ENCODE measurements at places on chromosomes 7 and 10.

DNA sequence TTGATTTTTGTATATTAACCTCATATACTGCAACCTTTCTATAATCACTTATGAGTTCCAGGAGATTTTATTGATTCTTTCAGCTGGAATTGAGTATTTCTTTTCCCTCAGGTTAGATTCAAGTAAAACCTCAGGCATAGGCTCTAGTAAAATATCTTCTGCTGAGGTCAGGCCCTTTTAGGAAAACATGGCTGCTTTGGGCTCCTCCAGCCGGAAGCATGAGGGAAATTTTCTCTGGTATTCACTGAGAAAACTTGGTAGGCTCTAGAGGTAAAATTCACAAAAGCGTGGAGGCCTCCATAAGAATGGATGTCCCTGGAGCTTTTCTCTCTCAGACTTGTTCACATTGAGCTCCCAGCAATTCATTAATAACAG, 56.7 kb downstream of the AKR1E2 start:
- no peak for DNase-seq

DNA sequence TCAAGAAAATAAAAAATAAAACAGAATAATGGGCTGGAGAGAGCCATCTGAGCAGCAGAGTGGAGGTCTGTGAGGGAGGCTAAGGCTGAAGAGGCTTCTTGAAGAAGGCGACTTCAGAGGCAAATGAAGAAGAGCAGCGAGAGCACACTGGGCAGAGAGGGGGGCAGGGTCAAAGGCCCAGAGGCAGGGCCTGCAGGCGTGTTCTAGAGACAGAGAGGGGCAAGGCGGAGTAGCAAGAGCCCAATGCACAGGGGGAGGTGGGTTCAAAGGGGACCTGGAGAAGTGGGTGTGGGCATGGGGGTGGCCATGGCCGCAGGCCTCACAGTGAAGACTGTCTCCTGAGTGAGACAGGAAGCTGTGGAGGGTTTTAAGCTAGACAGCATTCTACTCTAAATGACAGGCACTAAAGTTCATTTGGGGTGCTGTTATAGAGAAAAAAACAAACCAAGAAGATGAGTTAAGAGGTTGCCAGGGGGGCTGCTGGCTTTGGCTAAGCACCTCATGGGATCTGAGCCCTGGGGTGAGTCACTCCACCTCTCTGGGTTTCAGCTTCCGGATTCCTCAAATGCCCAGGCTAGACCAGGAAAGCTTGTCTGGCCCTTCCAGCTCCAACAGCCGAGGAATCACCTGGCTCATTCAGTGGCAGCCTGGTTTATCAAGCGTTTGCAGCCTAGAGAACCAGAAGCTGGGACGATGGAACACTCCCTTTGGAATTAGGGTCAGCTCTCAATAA, 81.7 kb downstream of the DLG5 start:
- DNase-seq = no peak

- DNase-seq = no peak
Measured at GRCh38 chr7:96211954-96212353, 109.9 kb downstream of the SLC25A13 start.

DNA sequence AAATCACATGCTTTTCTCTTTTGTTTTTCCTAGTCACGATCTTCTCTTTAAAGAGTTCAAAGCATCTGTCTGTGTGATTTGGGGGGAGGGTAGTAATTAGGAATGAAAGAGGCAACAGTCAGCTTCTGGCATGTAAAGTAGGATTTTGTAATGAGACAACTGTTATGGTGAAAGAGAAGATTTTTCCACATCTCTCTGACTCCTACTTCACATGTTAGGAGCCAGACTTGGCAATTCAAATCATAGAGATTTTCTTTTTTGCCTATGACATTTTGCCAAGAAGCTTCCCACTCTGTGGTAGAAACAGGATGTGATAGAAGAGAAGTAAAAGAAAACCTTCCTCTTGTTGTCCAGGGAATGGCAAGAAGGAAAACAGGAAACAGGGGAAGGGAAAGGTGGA, 38.3 kb upstream of the KLHL7 start:
- no peak for DNase-seq

DNA sequence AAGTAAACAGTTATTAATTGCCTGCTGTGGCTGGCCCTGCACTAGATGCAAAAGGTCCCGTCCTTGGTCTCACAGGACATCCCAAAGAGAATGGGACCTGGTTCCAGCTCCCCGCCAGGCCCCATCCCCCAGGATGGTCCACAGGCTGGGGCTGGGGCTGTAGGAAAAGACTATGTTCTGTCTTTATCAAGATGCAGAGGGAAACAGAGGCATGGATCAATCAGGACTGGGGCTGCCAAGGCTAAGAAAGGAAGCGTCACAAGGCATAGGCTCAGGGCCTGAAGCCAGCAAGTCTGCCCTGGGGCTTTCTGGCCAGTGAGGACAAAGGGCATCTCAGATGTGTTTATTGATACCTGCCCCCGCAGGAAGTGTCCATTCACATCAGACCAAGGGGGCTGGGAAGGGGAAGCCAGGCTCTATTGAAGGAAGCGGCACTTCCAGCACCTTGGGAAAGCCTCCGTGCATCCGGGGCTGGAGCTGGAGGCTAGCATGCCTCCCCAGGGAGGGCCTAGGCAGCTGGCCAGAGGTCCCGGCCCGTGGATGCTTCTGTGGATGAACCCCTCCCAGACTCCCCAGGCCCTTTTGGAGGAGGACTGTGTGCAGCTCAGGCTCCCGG, 5.8 kb downstream of the VSIR start:
- no peak for DNase-seq

DNA sequence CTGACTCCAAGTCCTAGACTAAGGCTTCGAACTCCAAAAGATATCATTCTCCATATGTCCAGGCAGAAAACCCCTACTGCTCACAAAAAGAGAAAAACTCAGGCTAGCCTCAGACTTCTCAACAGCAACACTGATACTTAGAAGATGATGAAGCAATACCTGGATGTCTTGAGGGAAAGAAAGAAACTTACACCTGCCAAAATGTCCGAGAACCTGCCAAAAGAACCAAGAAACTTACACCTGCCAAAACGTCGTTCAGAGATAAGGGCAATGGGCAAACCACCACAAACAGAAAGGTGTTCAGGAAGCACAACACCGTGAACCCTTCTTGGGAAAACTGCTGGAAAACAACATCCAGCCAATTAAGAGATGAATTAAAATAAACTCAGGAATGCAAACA, 15.3 kb downstream of the ABLIM1 start:
- DNase-seq = no peak

DNA sequence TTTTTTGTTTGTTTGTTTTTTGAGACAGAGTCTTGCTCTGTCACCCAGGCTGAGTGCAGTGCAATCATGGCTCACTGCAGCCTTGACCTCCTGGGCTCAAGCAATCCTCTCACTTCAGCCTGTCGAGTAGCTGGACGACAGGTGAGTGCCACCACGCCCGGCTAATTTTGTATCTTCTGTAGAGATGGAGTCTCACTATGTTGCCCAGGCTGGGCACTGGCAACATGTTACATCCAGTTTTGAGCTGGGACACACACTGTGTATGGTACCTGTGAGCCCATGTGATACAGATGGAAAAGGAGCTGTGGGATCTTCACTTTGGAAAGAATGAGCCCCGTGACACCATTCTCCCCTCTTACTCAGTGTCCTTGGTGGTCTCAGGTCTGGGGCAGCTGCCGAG, 40.4 kb upstream of the PODXL start:
- DNase-seq = no peak

GRCh38 chr10:88196291-88196690, 332.9 kb downstream of the PTEN start:
- DNase-seq = no peak

GRCh38 chr7:452226-452751, 67.4 kb downstream of the PDGFA start:
- DNase-seq = no peak

GRCh38 chr10:98332623-98333269, 64.8 kb upstream of the LOXL4 start:
- DNase-seq = no peak

GRCh38 chr10:133379152-133379800, at the start of gene PAOX:
Gene PAOX, plus strand, starts transcription at chr10:133379262. Its CDS starts 55 bp downstream, at chr10:133379317.
- no peak for DNase-seq

GRCh38 chr7:142168746-142169145, 57.2 kb downstream of the MGAM2 start:
- DNase-seq = no peak

DNA sequence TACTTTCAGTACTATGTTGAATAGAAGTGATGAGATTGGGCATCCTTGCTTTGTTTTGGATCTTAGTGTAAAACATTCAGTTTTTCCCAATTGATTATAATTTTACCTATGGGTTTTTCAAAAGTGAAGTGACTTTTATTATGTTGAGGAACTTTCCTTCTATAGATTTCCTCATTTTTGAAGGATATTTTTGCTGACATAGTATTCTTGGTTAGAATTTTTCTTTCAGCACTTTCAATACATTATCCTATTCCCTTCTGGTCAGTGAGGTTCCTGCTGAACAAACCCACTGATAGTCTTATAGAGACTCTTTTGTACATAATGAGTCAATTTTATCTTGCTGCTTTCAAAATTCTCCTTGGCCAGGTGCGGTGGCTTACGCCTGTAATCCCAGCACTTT, 297.2 kb downstream of the SUGCT start:
- no peak for DNase-seq

DNA sequence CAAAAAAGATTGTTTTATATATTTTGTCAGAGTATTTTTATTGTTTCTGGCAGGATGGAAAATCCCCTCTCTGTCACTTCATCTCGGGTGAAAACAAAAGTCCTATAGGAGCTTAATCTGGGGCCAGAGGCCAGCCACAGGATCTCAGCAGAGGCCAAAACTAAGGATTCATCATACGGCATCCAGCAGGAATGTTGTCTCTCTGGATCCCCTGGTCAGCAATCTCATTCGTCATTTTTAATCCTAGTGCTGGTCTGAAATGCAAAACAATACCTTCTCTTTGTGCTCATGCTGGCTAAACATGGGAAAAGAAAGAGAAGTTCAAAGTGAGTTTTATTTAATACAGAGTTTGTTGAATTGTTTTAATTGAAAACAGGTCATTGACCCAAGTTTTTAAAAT, 482.5 kb upstream of the AUTS2 start:
- no peak for DNase-seq

GRCh38 chr7:101956130-101956529, 138.7 kb downstream of the CUX1 start:
- DNase-seq = no peak

DNA sequence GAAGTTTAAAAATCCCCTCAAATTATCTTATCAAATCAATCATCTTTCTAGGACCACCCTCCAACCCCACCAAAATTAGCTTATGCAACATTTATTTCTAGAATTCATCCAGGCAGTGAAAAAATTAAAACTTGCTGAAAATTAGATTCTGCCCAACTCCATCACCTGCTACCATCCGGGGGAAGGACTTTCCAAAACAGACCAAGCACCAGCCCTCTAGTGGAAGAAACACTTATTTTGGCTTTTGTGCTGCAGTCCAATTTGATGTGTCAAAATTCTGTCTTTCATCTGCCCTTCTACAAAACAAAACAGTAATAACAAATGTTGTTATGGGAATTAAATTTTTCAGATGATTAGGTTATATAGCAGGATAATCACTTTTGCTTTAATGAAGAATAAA, 35.1 kb downstream of the GCC1 start:
- no peak for DNase-seq

GRCh38 chr7:99270702-99271101, 1.9 kb upstream of the MYH16 start:
- no peak for DNase-seq

DNA sequence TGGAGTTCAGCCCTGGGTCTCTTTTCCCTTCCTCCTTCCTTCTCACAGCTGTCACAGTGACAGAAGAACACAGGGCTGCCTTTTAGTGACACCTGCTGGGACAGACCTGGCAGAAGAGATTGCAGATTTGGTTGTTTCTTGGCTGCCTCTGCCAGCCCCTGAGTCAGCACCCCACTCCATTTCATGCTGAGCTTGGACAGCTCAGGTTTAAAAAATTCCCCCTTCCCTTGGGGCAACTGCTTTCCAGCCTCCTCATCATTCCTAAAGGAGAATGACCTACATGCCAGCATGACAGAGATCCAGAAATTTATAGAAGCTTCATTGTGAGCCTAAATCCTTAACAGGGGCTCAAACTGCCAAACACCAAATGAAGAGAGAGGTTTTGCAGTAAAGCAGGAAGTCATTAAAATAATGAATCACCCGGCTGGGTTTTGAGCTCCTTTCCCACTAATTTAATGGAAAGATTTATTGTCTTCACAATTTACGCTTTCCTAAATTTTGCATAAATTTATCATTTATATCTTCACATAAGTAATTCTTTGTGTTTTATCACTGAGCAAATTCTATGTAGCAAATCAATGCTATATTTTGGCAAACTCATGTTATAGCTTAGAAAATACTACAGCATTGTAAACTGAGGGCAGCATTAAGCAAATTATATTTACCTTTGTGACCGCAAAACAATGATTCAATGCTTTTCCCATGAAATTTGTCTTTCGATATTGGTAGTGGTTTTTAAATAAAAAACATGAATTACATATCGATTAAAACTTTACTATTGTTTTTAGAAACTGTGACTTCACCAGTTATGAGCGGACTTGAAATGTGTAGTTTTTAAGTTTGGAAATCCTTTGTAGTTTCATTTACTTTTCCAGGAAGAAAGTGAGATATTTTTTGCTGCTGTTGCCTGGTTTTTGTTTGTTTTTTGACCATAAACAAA, 399.5 kb upstream of the ANKRD30A start:
- DNase-seq = peak; percentile 55

DNA sequence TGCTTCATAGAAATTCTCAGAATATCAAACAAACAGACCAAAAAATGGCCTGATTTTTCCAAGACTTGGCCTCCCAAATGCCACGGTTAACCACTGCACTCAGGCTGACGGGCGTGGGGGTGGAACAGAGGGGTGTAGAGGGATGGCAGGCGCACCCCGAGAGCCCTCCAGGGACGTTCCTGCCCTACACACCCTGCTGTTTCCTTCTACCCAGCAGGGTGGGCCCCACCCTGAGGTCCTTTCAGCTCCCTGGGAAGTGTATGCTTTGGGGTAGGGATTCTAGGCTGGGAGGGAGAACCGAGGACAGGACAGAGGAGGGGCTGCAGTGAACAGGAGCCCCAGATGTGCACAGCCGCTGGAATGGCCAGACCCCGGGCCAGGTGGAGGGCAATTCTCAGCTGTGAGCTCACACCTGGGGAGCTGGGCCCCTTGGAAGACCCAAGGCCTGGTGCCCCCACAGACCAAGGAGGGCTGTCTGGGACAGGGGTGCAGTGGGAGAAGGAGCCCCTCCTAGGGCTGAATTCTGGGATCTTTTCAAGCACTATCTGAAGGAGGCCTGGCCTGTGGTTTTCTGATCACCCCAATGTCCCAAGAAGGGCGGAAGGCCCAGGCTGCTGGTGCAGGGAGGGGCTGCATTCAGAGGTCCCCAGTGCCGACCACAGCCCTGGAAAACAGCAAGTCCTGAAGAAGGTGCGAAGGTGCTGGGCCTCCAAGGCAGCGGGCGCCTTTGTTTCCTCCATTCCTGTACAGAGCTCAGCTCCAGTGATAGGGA, 32.9 kb upstream of the INPP5A start:
- no peak for DNase-seq

GRCh38 chr10:91567815-91568214, 65.1 kb downstream of the PPP1R3C start:
- DNase-seq = no peak

Data from NCI-H2081 treated with DMSO at 0.1 percent for 48 hours (cell line).